Omental fat pad (tissue), 4 donors: ENCODE measurements at places on chromosomes 2 and 18.

GRCh38 chr2:240123821-240124650 lies 12.1 kb downstream of the COPS9 start:
- DNase-seq = no peak

DNA sequence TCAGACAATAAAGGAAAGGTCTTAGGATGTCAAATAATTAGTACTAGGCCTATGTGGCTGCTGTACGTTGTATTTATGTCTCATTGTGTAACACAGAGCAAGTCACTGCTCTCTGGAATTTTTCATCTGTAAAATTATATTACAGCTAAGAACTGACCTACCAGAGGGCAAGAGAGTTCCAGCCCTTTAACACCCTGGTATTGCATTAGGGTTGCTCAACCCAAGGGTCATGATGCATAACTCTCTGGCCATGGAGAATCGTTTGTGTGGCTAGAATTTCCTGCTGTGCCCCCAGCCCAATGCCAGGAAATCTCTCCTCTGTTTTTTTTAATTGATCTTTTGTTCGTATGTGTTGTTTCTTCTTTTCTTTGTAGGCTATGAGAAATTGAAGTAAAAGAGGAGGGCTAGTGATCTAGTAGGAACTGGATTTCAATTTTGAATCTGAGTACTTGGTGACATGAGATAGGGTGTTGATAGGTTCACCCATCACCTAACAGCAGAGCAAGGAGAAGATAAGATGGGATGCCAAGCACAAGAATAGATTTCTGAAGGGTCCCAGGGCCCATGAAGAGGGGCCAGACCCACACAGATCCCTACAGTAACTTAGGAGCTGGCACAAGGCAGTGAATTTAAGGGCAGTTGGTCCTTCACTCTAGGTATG lies 571.2 kb upstream of the TNP1 start:
- DNase-seq = no peak

DNA sequence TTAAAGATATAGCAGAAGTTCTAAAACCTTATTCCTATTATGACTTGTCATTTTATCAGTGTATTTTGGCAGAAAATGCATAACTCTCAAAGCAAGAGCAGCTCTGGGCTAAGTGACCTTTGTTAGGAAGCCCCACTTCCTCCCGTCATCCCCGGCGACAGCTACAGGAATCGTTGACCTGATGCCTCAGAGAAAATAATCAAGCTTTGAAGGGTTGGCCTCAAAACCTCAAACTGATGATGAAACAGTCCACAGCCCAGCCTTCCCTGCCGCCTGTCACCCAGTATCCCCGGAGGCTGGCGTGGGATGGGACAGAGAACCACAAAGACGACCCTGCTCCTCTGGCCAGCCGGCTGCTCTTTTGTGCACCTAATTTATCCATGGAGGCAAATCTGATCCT lies 65.3 kb downstream of the KCNF1 start:
- no peak for DNase-seq

DNA sequence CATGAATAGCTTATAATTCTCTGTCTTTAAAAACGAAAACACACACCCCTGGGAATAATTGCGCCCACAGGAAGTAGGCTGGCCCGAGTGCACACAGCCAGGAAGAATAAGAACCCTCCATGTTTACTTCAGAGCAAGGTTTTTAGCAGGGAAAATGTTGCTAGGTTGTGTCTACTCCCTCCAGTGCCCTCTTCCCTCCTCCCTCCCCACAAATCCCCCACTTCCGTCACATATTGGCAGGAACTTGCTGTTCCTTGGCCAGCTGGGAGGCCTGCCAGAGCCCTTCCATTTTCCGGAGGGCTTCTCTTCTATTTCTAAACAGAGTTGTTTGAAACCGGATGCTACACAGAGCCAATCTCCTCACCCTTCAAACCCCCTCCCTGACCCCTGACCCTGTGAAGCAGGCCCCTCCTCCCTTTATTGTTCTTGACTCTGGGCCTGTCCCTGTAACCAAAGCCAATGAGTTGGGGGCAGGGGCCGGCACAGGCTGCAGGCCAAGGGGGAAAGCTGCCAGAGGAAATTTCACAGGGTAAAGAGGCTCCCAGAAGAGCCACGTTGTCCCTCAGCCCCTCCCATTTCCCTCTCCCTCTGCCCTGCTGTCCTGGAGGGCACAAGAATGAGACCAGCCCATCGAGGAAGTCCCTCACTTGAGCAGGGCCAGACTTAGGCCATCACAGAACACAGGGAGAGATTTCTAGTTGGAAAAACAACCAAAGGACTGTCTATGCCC lies 49.8 kb upstream of the LGALSL start:
- no peak for DNase-seq

DNA sequence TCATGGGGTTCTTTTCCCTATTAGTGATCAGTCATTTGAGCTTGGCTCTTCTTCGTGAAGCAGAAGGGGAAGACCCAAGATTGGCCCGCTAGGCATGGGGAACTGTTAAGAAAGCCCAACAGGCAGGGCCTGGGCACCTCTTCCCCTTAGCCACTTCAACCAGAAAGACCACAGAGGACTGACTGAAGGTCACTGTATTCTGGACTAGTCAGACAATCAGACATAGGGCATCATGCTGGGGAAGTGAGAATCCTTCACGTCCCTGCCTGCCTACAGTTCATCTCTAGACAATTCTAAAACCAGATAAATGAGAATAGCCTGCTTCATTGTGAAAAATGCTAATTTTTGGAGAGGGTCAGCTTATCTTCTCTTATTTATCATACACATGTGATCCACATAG lies 28.1 kb downstream of the FAP start:
- no peak for DNase-seq

DNA sequence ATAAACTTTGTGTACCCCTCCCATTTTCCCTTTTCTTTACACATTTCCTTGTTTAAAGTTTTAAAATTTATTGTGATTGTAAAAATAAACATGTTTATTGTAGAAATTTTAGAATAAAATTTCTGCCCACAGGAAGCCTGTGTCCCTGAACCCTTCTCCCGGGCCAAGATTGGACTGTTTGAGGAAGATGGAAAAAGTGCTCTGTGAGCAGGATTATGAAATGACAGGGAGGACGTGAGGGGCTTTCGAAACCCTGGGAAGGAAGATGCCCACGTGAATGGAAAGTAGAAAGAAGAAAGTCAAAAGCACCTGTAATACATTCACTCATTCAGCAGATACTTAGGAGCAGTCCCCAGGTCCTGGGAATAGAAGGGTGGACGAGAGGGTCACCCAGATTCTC lies 25.4 kb upstream of the ATOH8 start:
- DNase-seq = no peak

- no peak for DNase-seq
These were observed 477.8 kb downstream of the CDH2 start for GRCh38 chr18:27699137-27699536.

GRCh38 chr2:54618646-54619565 lies 104.6 kb upstream of the EML6 start:
- no peak for DNase-seq

DNA sequence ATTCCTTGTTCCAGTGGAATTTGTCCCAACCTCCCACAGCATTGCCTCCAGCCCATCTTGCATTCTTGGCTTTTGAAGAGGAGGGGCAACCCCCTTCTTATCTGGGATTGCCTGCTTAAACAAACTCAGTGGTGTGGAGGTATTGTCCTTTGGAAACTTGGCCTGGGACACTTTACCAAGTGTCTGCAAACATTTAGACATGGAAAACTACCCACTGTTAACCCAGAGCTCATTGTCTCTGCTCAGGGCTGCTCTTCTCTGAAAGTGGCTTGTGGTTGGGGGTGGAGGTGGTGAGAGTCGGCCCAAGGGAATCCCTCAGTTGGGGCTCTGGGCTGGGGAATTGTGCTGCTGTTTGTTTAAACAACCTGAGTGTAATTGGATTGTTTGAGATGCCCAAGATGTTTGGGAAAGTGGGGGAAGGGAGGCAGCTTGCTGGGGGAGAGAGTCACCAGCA lies 178.3 kb upstream of the GATA6 start:
- DNase-seq = no peak

DNA sequence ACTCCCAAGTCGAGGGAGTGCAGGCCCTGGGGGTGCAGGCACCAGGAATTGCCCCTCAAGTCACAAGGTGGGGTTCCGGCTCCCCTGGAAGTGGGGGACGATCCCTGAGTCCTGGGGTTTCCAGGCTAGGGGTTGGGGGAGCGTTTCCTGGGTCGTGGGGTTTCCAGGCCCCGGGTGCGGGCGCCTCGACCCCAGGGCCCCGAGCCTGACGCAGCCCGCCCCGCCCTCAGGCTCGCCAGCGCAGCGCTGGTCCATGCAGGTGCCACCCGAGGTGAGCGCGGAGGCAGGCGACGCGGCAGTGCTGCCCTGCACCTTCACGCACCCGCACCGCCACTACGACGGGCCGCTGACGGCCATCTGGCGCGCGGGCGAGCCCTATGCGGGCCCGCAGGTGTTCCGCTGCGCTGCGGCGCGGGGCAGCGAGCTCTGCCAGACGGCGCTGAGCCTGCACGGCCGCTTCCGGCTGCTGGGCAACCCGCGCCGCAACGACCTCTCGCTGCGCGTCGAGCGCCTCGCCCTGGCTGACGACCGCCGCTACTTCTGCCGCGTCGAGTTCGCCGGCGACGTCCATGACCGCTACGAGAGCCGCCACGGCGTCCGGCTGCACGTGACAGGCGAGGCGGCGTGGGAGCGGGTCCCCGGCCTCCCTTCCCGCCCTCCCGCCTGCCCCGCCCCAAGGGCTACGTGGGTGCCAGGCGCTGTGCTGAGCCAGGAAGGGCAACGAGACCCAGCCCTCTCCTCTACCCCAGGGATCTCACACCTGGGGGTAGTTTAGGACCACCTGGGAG lies 12.0 kb downstream of the SIGLEC15 start:
- no peak for DNase-seq

- DNase-seq = no peak
These were observed 166.6 kb downstream of the FAM210A start for GRCh38 chr18:13559754-13560153.

- DNase-seq = no peak
These were observed 44.0 kb downstream of the GPR155 start for GRCh38 chr2:174442546-174443510.

DNA sequence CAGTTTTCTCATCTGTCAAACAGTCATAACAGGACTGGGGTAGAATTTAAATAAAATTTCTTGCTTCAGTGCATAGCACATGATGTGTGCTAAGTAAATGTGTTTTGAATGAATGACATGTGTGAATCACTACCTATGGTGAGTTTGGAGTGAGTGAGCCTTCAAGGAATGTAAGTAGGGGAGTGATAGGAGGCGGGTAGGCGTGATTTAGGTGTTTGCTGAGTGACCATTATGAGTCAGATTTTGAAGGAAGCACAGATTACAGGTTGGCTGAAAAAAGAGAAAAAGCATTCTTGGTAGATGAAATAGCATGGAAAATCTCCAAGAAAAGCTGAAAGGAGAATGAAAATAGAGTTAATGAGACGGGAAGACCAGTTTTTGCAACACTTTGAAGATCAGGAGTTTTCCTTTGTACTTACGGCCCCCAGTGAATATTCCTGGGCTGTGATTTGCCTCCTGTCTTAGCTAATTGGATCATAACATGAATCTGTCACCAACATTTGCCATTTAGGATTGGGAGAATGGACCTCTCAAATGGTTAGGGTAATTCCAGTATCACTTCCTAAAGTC lies 136.9 kb upstream of the GATA6 start:
- no peak for DNase-seq

GRCh38 chr2:100292022-100292580 lies 30.2 kb downstream of the LONRF2 start:
- peak; percentile 50 for DNase-seq

- DNase-seq = no peak
These were observed 633.4 kb upstream of the TMEFF2 start for GRCh38 chr2:192828175-192828574.

- no peak for DNase-seq
These were observed 5.0 kb downstream of the BIN1 start for GRCh38 chr2:127101756-127102477.

DNA sequence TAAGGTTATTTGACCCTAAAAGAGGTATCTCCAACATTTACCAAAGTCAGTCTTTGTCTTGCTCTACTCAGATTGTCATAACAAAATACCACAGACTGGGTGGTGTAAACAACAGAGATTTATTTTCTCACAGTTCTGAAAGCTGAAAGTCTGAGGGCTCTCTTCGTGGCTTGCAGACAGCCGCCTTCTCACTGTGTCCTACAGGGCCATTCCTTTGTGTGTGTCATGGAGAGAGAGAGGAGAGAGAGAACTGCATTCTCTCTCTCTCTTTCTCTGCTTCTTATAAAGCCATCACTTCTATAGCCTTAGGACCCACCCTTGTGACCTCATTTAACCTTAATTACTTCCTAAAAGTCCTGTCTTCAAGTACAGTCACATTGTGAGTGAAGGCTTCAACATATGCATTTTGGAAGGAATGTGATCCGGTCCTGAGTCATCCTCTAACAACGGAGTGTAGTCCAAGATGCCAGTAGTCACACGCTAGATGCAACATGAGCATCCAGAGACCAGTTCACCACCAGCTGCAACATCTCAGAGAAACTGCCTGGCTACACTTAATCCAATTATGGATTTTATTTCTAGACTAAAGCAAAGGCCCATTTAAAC lies 130.2 kb downstream of the CD226 start:
- DNase-seq = no peak

GRCh38 chr18:76385681-76385975 lies 109.4 kb downstream of the ZNF516 start:
- no peak for DNase-seq

DNA sequence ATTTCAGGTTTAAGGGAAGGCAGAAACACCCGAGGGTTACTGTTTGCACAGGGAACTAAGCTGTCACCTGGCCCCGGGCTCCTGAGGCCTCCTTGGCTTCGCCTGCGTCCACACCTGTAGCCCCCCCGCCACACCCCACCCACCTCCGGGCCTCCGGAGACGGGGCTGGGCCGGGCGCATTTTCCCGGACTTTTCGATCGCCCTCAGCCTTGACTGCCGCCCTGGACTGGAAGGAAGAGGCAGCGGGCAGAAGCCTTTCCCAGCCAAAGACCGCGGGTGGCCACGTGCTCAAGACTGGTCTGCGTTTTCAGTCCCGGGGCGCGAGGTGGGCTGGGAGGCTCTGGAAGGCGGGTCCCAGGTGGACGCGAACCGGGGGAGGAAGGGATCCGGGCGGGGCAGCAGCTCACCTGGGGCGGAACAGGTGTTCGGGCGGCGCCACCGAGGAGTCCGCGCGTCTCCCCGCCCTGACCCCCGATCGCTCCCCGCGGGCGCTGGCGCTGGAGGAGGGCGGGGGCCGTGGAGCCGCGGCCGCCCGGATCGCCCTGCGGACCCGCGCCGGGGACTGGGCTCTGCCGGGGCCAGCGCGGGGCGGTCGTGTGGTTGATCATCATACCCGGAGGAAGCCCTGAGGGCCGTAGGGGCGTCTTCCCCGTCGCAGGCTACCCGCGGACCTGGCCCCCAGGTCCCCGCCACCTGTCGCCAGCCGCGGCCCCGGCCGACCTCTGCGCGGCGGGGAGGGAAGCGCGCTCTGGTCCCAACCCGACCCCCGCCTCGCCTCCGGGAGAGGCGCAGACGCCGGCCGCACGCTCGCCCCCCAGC lies 3.2 kb downstream of the ID2 start:
- peak; percentile 63 for DNase-seq

DNA sequence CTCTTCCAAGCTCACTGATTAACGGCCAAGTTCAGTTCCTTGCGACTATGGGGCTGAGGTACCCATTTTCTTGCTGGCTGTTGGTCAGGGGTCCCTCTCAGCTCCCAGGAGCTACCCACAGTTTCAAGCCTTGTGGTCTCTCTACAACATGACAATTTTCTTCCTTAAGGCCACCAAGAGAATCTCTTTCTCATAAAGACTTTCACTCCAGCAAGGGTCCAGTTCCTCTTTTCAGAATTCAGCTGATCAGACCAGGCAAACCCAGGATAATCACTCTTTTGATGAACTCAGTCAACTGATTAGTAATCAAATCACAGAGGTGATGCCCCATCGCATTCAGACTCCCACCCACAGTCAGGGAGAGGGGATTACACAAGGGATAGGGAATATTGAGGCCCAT lies 129.7 kb downstream of the IRS1 start:
- DNase-seq = no peak

- DNase-seq = no peak
These were observed 376.9 kb downstream of the RND3 start for GRCh38 chr2:150110548-150110947.
